Epithelial cell of proximal tubule (primary cell): ENCODE measurements at places on chromosomes 7 and 10.

- no peak for DNase-seq
Measured at GRCh38 chr7:69738396-69738951, 140.2 kb downstream of the AUTS2 start.

GRCh38 chr10:36872702-36873393, 252.6 kb upstream of the ANKRD30A start:
- DNase-seq, result no peak

GRCh38 chr10:45442662-45443061, 68.6 kb downstream of the ALOX5 start:
- DNase-seq, result no peak

DNA sequence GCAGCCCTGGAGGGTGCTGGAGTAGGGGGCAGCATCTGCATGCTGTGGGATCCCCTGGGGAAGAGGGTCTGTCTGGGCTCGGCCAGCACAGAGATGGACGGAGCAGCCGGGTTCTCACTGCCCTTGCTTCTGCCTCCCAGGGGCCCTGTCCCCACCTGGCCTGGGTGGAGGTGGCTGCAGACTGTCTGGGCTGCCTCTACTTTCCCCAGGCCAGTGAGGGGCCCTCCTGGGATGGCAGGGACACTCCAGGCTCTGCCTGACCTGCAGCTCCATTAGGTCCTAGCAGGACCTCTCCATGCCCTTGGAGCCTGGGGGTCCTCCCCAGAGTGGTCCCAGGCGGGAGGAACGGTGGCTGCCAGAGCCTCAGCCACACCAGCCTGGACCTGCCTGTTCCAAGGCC, 63.7 kb downstream of the PWWP2B start:
- no peak for DNase-seq

- DNase-seq, result no peak
Measured at GRCh38 chr10:104639590-104640338, 1.3 kb upstream of the SORCS3 start.

DNA sequence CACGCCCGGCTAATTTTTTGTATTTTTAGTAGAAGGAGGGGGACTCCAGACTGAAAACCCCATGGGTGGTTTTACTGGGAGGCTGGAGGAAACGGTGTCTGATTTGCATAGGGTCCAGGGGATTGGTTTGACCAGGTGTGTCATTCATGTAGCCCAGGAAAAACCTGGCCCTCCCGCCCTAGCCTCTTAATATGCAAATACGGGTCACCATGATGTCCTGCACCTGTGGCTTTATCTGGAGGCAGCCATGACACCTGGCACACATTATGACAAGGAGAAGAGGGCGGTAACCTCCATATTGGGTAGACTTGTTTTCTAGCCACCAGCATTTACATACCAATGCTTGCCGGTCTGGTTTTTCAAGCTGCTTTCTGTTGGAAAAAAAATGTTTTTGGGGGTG, 68.0 kb downstream of the TRIL start:
- DNase-seq, result no peak

- DNase-seq, result no peak
Measured at GRCh38 chr7:110861163-110861562, 229.8 kb upstream of the LRRN3 start.

GRCh38 chr7:96993094-96993865, 12.1 kb upstream of the DLX6 start:
- DNase-seq, result no peak

DNA sequence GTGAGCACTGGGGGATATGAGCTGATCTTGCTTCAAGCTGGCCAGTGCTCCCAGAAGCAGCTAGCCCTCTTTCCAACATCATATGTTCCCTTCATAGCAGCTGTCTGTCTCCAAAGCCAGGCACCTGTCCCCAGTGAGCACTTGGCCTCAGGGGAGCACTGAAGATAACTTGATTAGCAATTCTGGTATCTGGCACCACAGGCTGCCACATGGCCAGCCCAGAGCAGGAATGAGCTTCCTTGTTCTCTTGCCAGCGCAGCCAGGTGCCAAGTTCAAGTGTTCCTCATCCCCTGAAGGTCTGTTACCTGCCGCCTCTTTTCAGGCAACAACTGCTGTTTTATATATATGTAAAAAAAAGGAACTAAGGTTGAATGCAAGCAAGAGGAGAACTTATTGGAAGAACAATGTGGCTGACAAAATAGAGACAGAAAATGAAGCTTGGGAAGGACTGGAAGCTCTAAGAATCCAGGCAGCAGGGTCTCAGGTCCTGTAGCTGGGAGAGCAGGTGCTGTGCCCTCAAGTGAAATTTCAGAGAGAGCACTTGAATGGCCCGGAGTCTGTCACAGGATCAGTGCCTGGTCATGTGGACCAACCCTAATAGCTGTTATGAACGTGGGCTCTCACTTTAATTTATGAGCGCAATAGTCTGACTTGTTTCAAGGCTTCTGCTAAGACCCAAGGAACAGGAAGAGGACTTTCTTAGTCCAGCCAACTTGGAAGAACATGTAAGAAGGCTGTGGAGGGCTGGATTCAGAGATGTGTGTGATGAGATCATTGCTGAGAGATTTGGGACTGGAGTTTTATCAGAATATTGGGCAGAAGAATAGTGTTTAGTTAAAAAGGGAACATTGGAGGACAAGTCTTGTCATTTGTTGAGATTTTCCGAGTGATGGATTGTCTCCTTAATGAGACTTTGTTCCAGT, 267.2 kb downstream of the GLRX3 start:
- no peak for DNase-seq

- DNase-seq, result no peak
Measured at GRCh38 chr10:86042161-86042560, 324.4 kb downstream of the GRID1 start.

DNA sequence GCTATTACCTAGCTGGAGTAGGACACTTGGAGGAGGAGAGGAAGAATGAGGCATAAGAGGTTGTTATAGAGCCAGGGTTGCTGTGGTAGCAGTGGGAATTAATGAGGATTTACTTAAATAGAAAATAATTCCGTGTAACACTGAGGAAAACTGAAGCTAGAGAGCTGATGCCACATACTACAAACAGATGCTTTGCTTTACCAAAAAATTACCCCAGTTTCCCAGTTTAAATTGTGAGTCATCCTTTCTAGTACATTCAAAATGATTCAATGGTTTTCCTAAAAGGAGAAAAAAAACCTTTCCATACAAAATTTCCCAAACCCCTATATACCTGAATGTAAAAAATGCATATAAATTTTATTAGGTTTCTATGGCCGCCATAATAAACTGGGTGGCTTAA, 58.3 kb downstream of the ZNF518A start:
- no peak for DNase-seq

DNA sequence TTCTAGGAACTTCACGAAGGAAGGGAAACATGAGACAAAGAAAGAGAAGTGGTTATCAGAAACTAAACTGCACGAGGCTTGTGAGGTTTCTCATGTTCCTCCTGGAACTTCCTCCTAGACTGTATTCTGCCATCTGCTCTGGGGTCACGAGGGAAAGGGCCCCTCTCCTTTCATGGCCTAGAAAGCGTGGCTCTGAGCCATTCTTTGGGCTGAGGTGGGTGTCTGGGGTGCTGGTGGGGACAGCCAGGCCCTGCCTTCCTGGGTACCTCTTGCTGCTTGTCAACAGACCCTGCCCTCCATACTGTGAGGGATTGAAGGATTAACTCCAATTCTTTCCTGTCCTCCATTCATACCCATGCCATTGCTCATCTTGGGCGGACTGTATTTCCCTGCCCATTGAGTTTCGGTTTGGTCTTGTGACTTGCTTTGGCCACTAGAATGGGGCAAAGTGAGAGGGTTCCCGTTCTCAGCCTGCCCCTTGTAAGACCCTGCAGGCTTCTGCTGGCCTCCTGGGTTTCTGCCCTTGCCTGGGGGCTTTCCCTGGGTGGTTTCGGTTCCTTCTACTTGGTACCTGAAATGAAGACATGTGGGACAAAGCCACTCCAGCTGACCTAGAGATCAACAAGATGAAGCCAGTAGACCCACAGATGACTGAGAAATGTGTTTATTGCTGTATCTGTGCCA, 14.9 kb upstream of the GIMAP8 start:
- DNase-seq, result no peak

DNA sequence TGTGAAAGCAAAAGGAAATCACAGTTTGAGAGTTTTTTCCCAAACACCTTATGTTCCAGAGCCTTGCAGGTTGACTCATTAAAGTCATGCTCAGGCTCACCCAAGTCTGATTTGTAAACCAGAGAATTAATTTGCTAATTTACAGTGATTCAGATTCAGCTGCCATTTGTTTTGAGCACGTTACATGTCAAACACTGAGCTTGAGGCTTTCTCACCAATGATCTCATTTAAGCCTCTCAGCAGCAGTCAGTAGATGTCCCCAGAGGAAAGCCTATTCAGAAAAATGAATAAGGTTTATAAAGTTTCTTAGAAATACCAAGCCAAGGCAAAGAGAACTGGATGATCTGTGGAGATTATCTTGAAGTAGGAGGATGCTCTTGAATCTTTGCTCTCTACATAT, 420.4 kb downstream of the HTR7 start:
- DNase-seq, result no peak
